ENCODE measurements at places on chromosomes 5 and 9. TPM values are rescaled to one million over a fixed set of nuclear protein-coding genes. Genes with fewer than 3 reads are reported as not detected.

The IL4 gene
- total RNA-seq, result 21.6 TPM

GRCh38 chr9:116189683-116190082 is 36.1 kb downstream of the PAPPA start:
- DNase-seq, result no peak

GRCh38 chr5:88683506-88684135 is 199.4 kb downstream of the MEF2C start:
- DNase-seq, result no peak

The DOK3 gene
- total RNA-seq, result 4.9 TPM

The CCDC171 gene
- total RNA-seq, result 1.8 TPM
